HS-27A (cell line): ENCODE measurements at places on chromosomes 12 and 14.
A peak's percentile ranks its signal among the peaks of the same experiment; 100 is the strongest.

DNA sequence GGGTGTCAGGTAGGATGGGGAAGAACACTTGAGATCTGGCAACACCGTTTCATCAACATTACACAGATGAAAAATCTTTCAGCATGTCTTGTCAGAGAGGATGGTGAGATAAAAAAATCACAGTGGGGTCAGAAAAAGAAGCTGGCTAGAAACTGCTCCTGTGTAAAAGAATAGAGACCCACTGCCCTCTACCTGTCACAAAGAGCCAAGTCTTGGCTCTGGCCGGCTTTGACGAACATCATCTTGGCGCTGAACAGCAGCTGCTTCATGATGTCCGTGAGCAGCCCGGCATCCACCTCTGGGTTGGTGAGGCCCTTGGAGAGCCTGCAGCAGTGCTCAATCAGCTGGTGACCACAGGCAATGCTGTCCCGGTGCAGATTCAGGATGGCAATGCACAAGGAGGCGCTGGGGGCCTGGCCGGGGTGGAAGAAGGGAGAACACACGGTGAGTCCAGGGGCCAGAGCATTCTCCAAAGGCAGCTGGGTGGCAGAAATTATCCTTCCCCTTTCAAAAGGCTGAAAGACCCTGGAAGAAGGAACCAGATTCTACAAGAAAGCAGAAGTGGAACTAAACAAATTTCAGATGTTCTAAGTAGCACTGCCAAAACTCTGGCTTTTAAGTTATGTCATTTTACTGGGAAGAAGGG is 50.2 kb downstream of the ZFYVE26 start:
- no peak for DNase-seq

DNA sequence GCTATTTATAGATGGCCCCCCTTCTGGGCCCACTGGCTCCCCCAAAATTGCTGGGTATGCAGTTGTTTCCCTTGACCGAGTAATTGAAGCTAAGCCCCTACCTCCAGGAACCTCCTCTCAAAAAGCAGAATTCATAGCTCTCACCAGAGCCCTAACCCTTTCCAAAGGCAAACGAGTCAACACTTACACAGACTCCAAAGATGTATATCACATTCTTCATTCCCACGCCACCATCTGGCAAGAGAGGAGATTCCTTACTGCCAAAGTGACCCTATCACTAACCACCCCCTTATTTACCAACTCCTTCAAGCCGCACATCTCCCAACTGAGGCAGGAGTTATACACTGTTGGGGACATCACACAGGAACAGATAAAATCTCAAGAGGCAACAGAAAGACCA is 66.8 kb downstream of the MOK start:
- DNase-seq = peak; percentile 30

DNA sequence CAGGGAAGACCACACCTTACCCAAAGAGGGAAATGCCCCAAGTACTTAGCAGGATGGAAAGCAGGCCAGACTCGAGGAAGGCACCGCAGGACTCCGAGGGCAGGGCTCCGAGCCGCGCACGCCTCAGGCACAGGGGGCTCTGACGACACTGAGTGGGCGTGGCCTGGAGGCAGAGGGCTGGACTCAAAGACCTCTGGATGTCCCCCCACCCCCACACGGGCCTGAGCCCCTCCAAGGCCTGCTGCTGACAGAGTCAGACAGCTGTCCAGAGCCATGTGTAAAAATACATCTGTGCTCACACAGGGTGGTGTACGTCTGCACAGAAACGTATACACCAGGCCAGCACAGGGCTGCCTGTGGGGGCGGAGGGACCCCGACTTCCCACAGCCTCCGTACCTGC is 1.4 kb downstream of the AKT1 start:
- no peak for DNase-seq

DNA sequence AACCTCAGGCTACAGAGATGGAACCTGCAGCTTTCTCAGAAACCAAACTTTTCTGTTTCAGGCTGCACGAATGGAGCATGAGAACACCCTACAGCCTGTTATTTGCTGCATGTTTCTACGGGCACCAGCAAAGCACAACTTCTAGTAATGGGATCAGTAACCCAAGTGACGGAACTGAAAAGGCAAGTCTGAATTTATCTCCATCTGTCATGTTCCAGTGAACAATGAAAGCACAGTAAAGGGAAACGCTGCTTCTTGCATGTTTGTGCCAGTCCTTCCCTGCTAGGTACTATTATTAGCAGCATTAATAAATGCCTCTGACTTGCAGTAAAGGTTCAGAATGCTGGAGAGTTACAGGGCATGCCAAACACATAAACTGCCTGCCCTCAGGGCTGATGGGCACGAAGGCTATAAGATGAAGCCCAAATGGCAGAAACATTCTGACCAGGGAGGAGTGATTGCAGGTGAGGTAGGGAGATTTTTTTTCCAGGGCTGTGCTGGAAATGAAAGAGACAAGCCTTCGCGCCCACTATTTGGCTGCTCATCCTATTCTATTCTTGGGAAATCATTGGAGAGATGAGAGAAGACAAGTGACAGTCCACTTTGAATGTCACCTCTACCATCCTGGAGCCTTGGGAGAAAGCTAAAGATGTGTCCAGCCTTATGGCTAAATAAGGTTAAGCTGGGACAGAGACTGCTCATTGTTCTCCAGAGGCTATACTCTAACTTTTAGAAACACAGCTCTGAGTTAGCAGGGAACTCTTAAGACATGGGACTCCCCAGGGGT is 100.4 kb upstream of the PLXNC1 start:
- DNase-seq = no peak

DNA sequence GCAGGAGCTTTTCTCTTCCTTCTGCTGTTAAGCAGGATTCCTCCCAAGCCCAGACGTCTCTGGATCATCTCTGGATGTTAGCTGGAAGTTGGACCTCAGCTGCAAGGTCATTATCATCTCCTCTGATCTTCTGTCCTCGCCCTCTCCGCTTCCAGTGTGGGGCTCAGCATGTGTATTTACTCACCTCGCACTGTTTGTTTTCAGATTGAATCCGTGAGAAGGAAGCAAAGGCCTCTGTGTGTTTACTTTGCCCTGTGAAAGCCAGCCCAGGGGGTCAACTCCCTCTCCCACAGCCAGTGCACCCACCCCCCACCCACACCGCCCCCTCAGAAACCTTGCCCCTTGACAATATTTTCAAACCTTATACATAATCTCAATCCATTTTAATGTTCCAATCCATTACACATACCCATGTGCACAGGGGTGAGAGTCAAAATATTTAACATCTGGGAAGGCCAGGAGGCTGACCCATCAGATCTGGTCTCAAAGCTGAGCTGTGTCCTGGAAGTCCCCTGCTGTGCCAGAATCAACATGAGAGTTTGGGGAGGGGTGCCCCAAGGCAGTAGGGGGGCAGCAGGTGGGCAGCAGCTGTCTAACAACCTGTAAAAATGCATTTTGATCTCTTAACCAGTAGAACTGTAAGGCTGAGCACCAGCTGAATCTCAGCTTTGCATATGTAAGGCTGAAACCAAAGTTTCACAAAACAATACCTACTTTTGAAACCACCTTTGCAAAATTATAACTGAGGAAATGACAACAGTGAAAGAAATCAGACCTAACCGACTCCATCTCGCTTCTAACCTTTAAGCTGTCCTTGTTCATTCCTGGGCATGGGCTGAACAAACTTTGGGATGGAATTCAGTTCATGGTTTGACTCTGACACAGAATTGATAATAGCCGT is 157.9 kb downstream of the ZNF664 start:
- DNase-seq = no peak

DNA sequence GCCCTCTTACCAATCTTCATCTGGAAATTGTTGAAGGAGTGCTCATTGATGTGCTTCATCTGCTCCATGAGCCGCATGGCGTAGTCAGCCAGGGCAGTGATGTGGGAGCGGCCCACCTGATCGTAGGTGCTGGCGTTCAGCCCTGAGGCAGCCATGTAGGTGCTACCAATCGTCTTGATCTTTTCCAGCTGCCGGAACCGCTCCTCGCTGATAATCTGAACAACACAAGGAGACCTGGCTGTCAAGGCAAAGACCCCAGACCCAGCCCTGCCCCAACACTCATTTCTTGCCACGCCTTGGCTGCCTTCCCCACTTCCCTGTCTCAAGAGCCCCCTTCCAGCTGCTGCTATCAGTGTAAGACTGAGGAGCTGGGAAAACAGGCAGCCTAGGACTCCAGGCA is 18.1 kb downstream of the ADCY6 start:
- DNase-seq = no peak
